Testis (tissue), 5 donors: ENCODE measurements at places on chromosomes 5 and 9. TPM values are rescaled to one million over a fixed set of nuclear protein-coding genes. Genes with fewer than 3 reads are reported as not detected.

GRCh38 chr9:126367616-126368015, 41.0 kb downstream of the MVB12B start:
- no peak overlapping the region for H3K4me3 ChIP-seq
- H3K4me1 ChIP-seq = no peaks in the 10 kb centered on the region
- DNase-seq = no peak
- H3K27me3 ChIP-seq = no peaks in the 10 kb centered on the region
- H3K36me3 ChIP-seq = no peaks in the 10 kb centered on the region

DNA sequence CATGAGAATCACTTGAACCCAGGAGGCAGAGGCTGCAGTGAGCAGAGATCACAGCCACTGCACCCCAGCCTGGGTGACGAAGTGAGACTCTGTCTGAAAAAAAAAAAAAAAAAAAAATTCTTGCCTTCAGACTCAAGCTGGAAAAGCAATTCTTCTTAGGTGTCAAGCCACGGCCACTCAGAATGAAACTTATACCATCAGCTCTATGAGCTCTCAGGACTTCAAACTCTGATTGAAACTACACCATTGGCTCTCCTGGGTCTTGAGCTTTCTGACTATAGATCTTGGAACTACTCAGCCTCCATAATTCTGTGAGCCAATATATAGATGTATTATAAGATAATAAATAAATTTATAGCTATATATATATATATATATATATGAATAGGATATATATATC, 12.9 kb upstream of the FGF10 start:
- H3K4me3 ChIP-seq = no peak overlapping the region
- H3K27ac ChIP-seq = no peak overlapping the region
- no peak for DNase-seq
- H3K36me3 ChIP-seq = no peaks in the 10 kb centered on the region
- H3K4me1 ChIP-seq = no peaks in the 10 kb centered on the region

GRCh38 chr9:38385896-38386295, 6.6 kb upstream of the ALDH1B1 start:
- no peak overlapping the region for H3K4me3 ChIP-seq
- no peaks in the 10 kb centered on the region for H3K27me3 ChIP-seq
- H3K27ac ChIP-seq = no peak overlapping the region
- H3K4me1 ChIP-seq = peaks cover 28% of the 10 kb centered on the region

DNA sequence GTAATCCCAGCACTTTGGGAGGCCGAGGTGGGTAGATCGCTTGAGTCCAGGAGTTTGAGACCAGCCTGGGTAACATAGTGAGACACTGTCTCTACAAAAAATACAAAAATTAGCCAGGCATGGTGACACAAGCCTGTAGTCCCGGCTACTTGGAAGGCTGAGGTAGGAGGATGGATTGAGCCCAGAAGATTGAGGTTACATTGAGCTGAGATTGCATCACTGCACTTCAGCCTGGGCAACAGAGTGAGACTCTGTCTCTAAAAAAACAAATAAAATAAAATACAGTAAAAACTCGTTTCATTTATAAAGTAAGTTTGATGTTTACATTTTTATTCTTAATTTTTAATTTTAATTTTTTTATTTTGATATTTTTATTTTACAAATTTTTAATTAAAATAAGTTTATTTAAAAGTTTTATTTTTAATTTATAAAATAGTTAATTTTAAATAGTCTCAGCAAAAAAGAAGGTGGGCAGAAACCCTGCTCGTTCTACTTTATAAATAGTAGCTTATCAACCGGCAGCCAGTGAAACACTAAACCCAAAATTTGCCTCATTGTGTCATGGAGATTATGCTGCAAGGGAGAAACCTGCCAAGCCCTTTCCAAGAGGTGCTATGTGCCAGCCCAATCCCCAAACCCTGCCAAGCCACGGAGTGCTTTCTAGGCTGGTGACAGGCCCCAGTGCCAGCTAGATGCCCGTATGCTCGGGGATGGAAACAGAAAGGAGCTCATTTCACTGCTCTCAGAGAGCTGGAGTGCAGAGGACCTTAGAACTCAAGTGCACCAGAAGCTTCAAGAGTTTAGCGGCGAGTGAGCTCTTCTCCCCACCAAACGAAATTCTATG, 38.9 kb downstream of the SERINC5 start:
- no peaks in the 10 kb centered on the region for H3K36me3 ChIP-seq
- no peaks in the 10 kb centered on the region for H3K27me3 ChIP-seq
- no peak overlapping the region for H3K27ac ChIP-seq
- H3K4me3 ChIP-seq = no peak overlapping the region
- H3K4me1 ChIP-seq = peaks cover 31% of the 10 kb centered on the region

- H3K4me1 ChIP-seq = no peaks in the 10 kb centered on the region
- H3K27me3 ChIP-seq = no peaks in the 10 kb centered on the region
- no peaks in the 10 kb centered on the region for H3K36me3 ChIP-seq
- DNase-seq = no peak
- no peak overlapping the region for H3K27ac ChIP-seq
Observed at GRCh38 chr9:93920131-93920800, 34.9 kb downstream of the BARX1 start.

The ARHGEF39 gene
- 6.5 TPM for total RNA-seq
